Ovary (tissue), 10 donors: ENCODE measurements at places on chromosomes 6 and 20. TPM values are rescaled to one million over a fixed set of nuclear protein-coding genes. Genes with fewer than 3 reads are reported as not detected.
A peak's percentile ranks its signal among the peaks of the same experiment; 100 is the strongest.

The VSX1 gene
- total RNA-seq: 1.4 TPM

The GTSF1L gene
- total RNA-seq: not detected

The CYP21A2 gene
- 3.3 TPM for total RNA-seq

The TTI1 gene
- 15.5 TPM for total RNA-seq

GRCh38 chr20:46298374-46298773, 9.9 kb downstream of the CDH22 start:
- DNase-seq: no peak

DNA sequence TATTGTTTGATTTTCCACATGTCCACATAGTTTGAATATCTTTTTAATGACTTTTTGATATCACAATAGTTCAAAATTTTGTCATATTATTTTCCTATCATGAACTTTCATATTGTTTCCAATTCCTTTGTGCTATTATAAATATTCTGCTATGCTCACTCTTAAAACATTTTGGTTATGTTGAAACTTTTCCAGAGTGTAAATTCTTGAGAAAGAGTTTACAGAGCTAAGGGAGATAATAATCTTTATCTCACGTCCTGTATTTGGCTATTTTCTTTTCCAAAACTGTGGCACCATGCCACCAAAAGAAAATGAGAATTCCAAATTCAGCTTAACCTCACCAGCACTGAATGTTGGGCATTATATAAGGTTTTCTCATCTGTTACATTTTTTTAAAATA, 210.9 kb downstream of the TFAP2B start:
- no peak for DNase-seq

- DNase-seq: no peak
Measured at GRCh38 chr20:37877832-37878772, 24.8 kb upstream of the VSTM2L start.

DNA sequence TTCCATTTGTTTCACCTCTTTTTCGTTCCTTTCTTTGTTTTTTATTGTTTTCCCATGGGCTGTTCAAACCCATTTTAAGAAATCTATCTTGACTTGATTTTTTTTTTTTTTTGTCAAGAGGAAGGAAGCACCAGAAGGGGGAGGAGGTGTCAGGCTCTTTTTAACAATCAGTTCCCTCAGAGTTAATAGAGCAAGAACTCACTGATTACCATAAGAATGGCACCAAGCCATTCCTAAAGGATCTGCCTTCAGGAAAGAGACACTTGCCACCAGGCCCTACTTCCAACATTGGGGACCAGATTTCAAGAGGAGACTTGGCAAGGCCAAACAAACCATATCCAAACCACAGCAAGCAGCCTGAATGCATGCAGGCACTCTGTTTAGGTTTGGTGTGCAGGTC, 168.0 kb downstream of the OTOR start:
- DNase-seq: no peak

The ETV7 gene
- total RNA-seq: 2.2 TPM

The SUPT3H gene
- total RNA-seq: 16.4 TPM

- no peak for DNase-seq
Measured at GRCh38 chr6:70051197-70052124, 185.1 kb downstream of the COL19A1 start.

DNA sequence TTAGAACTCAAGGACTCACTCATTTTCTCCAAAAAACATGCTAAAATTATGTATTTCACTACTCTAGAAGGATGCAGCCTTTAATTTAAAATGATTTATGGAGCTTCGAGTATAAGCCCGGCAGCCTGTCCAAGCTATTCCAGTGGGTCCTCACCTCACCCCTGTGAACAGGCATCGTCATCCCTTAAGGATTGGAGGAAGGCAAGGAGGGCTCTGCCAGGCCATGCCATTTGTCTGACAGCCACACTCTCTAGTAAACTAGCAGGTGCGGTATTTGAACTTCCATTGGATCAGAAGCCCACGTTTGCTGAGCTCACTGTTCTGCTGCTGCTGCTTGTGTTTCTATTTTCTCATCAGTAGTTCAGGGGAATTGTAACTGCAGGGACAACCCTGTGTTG, 39.8 kb upstream of the NAA20 start:
- no peak for DNase-seq

- DNase-seq: no peak
Measured at GRCh38 chr6:75691012-75691411, 58.0 kb upstream of the MYO6 start.

- no peak for DNase-seq
Measured at GRCh38 chr20:13322198-13322597, 101.1 kb downstream of the ISM1 start.

- DNase-seq: no peak
Measured at GRCh38 chr20:64176971-64177370, 12.7 kb downstream of the MYT1 start.

The ERVFRD-1 gene
- not detected for total RNA-seq

- DNase-seq: no peak
Measured at GRCh38 chr20:41457173-41457857, 90.7 kb upstream of the EMILIN3 start.

DNA sequence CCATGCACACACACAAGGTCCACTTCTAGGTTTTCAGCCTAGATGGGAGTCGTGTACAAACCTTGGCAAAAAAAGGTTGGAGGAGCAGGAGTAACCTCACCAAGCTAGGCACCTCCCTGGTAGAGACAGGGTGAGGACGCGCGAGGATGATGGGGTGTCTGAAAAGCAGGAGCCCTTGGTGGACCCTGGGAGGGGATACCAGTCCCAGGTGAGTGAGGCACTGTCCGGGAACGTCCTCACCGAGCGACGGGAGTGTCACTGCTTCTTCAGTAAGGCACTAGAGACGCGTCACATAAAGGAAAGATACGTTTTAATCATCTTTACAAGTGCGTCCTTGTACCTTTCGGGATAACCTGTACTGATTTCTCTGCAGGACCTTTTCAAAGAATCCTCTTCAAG, 29.4 kb upstream of the ZBP1 start:
- DNase-seq: no peak

The TGM3 gene
- not detected for total RNA-seq

- DNase-seq: no peak
Measured at GRCh38 chr6:161137839-161138542, 135.9 kb downstream of the AGPAT4 start.

DNA sequence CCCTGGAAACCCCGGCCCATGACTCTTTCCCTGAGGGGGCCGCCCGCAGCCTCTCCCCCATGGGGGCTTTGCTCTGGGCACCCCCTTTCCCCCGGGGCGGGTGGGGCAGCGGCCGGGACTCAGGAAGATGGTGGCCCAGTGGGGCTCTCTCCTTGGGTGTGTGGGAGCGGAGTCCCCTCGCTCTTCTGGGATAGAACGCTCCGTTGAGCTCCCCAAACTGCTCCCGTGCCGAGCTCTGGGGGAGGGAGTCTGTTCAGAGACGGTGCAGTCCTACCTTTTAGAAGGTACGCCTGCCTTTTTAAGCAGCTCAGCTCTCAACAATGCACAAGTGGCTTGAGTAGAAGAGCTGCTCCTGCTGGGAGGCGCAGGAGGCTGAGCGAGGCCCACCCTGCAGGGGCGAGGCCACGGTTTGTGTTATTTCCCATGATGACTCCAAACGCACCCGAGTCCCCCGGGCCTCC, 21.7 kb upstream of the BHLHE23 start:
- DNase-seq: peak; percentile 9

GRCh38 chr6:71222671-71223070, 65.9 kb upstream of the OGFRL1 start:
- DNase-seq: no peak
